Muscle of back (tissue), 13 donors: ENCODE measurements at places on chromosomes 4 and X. TPM values are rescaled to one million over a fixed set of nuclear protein-coding genes. Genes with fewer than 3 reads are reported as not detected.

Gene TEX13B
- not detected for polyA plus RNA-seq

Gene PITX2
- polyA plus RNA-seq, result 32.0 TPM

Gene RTL9
- 1.8 TPM for polyA plus RNA-seq

Gene PLP1
- polyA plus RNA-seq, result 111 TPM

Gene FBXO8
- polyA plus RNA-seq, result 14.9 TPM

Gene ATP11C
- 15.3 TPM for polyA plus RNA-seq

DNA sequence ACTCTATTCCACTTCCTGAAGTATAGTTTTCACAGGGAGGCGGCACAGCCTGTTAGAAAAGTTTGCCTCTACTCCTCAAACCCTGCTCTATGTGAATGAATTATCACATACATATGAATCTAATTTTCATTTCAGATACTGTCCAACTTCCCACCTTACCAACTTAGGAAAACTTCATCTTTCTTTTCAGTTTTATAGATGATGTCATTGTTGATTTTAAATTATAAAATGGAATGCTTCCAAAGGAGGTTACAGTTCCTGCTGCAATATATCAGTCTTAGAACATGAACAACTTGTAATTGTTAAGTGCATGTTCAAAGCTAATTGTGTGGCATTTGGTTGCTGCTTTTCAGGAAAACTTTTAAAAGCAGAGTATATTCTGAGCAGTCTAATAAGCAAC, 92.4 kb downstream of the NEUROG2 start:
- no peak for DNase-seq

GRCh38 chrX:100090931-100091330, 319.1 kb downstream of the PCDH19 start:
- DNase-seq, result peak; percentile 70

DNA sequence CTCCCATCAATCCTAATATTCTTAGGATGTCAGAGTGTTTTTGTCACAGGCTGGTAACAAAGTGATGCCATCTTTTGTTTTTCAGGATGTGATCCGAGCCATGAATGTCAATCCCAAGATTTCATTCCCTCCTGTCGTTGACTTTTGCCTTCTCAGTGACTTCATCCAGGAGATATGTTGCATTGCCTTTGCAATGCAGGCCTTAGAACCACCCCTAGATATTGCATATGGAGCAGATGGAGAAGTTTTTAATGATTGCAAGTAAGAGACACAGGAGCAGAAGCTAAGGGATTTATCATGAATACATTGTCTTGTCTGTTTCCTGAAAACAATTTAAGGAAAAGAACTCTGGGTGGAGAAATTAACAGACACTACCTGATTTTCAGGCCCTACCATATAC, 28.6 kb downstream of the SPATA18 start:
- DNase-seq, result no peak

Gene CDX4
- polyA plus RNA-seq, result not detected

GRCh38 chr4:93646233-93646930, 182.2 kb upstream of the ATOH1 start:
- no peak for DNase-seq

Gene RGN
- polyA plus RNA-seq, result 2.9 TPM

DNA sequence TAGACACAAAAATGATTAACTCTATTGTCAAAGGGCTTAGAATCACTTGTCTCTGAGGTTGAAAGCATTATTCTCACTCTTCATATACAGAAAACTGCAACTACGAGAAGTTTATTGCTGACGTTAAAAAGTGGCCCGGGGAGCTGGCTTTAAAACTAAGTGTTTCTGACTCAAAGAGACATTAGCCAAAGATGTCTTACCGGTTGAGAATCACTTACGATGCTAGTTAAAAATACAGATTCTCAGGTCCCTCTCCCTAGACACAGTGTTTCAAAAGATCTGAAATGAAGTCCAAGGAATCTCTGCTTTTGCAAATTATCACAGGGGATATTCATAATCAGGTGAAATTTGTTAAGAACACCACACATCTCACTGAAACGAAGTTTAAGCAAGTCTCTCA, 1.2 kb downstream of the GNPDA2 start:
- peak; percentile 16 for DNase-seq

Gene BMP3
- 1.5 TPM for polyA plus RNA-seq

DNA sequence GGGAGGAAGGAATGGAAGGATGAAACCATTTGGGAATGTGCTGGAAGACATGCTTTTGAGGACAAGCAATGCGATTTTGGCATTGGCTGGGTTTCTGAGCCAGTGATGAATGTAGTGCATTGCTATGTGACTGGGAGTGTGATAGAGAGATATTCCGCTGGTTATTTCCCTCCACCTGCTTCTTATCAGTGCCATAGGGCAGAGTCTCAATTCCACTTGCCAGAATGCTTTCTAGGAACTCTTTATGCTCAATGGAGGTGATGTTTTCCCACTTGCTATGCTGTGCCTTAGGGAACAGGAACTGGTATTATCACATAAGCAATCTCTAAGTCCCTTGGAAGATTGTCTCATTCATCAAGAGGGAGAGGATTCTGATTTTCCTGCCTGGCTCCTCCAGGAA, 28.0 kb downstream of the TBL1X start:
- no peak for DNase-seq

DNA sequence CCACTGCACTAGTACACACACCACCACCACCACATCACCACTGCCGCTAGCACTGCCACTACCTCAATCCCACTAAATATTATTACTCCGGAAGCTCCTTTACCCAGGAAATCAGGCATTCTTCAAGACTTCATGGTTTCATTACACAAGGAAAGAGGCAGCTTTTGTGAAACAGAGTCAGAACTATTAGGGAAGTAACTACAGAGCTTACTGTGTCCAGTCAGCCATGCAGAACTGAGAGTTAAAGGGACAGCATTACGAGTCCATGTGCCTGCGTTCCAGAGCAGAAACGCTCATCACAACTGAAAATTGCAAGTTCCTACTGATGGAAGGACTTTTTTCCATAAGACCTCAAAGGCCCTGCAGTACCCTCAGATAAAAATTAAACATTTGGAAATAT, 103.2 kb upstream of the FRG1 start:
- DNase-seq, result no peak

Gene CLNK
- 0.23 TPM for polyA plus RNA-seq

GRCh38 chr4:82998898-82999297, 11.7 kb downstream of the LIN54 start:
- DNase-seq, result no peak

Gene MAGEB2
- polyA plus RNA-seq, result not detected

Gene GPR173
- polyA plus RNA-seq, result 6.7 TPM

GRCh38 chrX:128975745-128976144, 547.5 kb downstream of the SMARCA1 start:
- DNase-seq, result peak; percentile 12

- DNase-seq, result no peak
Measured at GRCh38 chrX:136847874-136848273, 32.7 kb downstream of the RBMX start.

- no peak for DNase-seq
Measured at GRCh38 chr4:53644607-53645006, 53.3 kb upstream of the LNX1 start.

GRCh38 chr4:55074386-55074785, 51.0 kb downstream of the KDR start:
- DNase-seq, result no peak

Gene TRAM1L1
- polyA plus RNA-seq, result 4.4 TPM

DNA sequence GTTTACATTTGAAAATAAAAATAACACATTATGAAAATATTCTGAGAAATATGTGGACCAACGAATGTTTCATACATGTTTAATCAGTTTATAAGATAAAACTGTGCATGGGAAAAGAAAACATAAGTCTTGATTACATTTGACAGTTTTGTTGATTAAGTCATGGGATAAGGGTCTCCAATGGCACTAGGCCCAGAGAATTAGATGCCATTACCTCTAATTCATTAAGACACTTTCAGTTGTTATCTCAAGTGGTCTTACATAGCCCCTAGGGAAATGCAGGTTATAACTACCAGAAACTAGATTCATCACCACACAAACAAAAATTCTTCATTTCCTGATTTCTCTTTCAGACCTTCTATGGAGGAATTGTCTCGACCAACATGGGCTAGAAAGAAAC, 300.8 kb downstream of the PCDH7 start:
- DNase-seq, result no peak

Gene EMCN
- polyA plus RNA-seq, result 57.5 TPM

- DNase-seq, result no peak
Measured at GRCh38 chrX:46582325-46582724, 8.8 kb downstream of the CHST7 start.
